Fibroblast of villous mesenchyme (primary cell): ENCODE measurements at places on chromosomes 2 and 18.

GRCh38 chr2:11212645-11213044 lies 57.4 kb downstream of the SLC66A3 start:
- DNase-seq = no peak

DNA sequence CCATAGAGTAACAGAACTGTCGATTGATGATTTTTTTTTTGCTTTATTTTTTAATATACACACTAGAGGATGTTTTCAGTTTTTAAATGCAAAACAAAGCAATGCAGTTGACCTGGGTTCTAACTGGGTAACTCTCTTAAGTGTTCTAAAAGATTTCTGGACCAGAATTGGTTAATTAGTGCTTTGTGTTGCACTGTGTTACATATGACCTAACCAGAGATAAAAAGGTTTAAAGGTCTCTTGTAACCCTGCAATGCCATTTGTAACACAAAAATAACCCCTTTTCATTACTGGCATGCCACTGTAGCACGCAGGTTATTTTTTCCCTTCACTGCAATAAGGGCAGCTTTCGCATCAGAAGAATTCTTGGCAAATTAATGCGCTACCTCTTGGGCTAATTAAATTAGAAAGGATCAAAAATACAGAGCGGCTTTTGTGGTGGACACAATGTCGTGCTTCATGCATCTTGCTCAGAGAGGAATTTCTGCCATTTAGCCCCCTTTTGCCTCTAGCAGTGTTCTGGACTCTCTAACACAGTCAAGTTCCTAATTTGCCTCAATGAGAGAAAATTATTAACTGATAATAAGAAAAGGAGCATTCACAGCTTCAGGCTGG lies 250.8 kb upstream of the ZEB2 start:
- no peak for DNase-seq

GRCh38 chr2:105432749-105433148 lies 33.9 kb upstream of the FHL2 start:
- peak; percentile 86 for DNase-seq

DNA sequence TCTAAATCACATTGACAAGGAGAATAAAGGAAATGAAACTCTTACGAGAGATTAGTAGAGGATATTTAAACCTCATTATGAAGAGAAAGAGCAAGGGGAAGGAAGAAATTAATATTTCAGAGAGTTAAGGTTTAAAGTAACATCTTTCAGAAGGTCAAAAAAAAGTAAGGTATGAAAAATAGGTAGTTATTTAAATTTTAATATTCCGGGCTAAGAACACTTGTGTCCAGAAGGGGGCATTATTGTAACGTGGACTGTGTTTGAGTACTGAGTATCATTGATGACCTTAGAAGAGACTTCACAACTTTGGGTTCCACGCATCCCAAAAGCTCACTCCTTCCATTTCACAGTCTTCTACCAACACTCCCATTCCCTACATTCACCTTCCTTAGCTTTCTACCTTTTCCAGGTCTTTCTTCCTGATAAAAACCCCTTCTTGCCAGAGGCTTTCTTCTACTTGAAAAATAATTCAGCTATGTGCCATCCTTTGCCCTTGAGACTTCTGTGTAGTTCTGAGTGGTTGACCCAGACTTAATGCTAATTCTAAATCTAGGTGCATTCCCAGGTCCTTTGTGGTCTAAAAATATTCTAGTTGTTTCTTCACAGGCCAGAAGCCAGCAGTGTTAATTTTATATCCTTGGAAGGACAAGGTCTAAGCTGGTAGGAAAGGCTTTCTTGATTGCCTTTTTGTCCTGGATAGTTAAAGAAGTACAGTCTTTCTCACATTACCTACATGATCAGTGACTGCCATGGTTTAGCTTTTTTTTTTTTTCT lies 16.5 kb downstream of the DYNC1I2 start:
- DNase-seq = peak; percentile 57

DNA sequence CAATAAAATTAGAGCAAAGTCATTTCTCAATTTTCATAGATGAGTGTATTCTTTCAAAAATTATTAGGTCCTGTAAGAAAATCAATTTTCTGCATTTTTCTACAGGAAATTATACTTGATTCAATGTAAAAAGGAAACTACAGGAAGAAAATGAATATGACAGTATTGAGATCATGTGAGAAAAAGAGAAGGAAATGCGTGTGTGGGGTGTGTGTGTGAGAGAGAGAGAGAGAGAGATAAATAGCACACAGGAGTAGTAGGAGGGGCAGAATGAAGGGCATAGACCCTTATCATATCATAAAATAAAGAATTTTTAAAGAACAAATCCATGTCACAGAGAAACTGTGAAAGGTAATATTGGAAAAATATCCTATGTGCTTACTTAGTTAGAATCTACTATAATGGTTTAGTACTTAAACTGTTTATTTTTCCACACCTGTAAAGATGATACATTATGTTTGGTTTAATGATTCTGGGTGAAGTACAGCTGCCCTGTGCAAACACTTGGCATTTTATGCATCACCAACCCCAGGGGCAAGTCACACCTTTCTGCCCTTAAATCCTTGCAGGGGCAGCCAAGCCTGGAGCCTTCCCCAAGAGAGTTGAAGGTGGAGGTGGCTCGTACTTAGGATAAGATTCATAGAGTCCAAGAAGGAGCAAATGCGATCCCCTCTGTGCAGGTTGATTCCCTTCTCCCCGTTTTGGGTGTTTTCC lies 276.4 kb downstream of the TGIF1 start:
- no peak for DNase-seq

- peak; percentile 48 for DNase-seq
Measured at GRCh38 chr18:10850840-10851239, 298.5 kb downstream of the PIEZO2 start.

DNA sequence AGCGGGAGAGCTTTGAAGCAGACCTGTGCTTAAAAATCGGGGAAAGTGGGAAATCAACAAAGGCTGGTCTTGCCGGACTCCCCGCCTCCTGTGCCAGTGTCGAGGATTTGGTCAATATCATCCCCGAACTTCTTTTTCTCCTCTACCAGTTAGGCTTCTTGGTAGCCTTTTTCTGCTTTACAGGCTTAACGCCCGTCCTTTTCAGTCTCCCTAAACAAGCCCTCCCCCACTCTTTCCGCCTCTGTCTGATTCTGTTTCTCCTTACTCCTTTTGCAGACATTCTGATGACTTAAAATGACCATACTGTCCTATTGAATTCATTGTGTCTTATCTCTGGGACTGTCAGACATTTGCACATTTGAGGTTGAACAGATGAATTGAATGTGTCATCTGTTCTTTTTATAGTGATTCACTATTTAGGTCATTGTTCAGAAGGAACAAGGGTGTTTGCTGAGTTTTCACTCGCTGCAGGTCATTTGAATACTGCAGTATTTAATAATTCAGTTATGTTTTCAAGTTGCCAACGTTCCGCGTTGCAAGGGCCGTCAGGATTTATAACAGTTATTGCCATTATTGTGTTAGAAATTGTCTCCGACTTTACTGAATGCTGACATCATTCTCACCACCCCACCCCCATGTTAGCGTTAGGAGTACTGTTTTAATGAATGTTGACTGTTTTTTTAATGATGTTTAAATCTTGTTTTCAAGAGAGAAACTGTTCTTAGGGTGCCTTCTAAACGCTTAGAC lies 1.1 kb downstream of the ITGAV start:
- DNase-seq = peak; percentile 65

DNA sequence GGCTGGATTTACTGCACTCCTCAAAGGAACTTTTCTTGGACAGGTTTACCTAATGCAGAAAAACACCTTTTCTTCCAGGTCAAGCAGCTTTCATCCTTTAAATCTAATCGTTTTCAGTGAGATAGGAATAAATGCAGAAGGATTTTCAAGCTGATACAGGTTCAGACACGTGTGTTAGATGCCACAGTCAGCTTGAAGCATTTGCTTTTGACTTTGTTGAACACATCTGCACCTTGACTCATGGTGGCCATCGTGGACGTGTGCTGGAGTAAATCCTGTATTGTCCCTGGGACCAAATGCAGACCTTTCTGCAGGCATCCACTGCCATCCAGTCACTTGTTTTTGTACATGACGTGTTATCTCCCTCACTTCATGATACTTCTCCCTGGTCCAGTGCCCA lies 61.9 kb downstream of the KLHL29 start:
- no peak for DNase-seq

DNA sequence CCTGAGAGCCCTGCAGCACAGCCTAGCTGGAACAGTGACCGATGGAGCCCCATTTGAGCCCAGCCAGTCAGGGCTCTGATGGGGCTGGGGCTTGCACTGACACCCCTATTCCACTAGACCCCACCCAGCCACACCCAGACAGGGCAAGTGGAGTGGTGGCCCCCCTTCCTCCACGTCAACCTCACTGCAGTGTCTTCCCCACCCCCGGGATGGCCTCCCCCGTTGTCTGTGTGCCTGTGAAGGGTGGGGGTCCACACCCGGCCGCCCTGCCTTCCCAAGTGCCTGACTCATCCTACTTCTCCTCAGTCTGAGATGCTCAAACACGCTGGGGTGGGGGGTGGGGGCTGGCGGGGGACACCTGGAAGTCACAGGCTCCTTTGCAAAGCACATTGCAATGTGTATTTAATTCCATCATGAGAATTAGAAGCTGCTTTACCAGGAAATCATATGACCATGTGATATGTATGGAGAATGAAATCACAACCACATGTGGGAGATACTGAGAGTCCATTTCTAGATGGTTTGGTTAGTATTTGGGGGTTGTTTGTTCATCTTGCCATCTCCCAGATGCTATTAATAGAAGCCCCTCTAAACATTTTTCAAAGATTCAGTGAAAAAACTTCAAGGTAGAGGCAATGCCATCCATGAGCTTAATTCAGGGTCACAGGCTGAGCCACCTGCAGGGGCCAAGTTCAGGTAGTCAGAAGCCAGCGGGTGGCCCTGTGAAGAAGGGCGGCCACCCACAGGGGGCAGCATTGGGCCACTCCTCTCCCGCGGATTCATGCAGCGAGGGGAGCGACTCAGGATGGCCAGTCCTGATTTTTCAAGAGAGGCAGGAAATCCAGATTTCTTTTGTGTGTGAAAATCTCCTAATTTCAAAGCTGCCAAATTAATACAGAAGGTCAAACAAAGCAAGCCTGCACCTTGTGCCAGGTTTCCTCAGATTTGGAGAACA lies 22.7 kb upstream of the GMPPA start:
- peak; percentile 56 for DNase-seq

DNA sequence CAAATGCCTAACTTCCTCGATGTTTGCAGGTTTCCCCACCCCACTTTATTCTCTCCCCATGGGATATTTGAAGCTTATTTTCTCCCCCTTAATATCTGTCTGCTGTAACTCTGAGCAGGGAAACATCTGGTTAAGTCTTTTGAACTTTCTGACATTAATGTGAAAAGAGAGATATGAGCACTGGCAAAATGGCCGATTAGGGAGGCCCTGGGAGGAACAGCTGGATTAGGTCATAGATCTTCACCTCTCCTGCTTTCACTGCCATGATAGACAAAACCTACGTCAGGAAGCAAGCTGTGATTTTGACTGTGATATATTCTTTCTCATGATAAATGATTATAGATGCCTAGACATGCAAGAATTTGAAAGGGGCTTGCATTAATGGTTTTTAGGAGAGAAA lies 43.6 kb downstream of the LYPD6B start:
- peak; percentile 47 for DNase-seq

DNA sequence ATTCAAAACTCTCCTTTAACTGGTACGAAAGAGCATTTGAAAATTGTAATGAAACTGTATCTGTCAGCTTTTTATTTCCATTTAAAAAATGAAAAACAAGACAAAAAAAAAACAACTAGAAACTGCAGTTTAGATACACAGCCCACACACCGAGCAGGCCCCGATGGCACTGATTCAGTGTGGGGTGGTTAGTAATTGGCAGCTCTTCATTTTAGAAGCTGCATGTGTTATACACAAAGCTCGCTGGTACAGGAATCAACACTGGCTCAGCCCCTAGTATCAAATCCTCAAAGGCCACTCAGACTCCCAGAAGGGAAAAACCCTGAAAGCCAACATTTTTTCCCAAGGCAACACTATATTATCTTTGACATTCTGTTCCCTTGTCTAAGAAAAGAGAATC lies 30.5 kb upstream of the RMDN2 start:
- no peak for DNase-seq

DNA sequence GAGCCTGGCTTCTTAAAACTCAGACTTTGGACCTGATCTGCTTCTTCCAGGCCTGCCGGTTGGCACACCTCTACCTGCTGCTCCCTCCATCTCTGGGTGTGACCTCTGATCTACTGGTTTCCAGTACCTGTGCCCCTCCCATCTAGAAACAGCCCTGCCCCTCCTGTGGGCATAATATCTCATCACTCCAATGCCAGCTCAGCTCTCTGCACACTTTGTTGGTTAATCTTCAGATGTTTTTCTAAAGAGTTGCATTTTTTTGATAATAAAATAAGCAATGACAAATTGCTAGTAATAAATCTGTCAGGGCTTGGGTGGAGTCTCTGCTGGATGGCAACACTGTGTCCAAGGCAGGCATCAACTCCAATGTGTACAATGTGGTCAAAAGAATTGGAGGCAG lies 89.6 kb upstream of the PPP1CB start:
- DNase-seq = no peak

DNA sequence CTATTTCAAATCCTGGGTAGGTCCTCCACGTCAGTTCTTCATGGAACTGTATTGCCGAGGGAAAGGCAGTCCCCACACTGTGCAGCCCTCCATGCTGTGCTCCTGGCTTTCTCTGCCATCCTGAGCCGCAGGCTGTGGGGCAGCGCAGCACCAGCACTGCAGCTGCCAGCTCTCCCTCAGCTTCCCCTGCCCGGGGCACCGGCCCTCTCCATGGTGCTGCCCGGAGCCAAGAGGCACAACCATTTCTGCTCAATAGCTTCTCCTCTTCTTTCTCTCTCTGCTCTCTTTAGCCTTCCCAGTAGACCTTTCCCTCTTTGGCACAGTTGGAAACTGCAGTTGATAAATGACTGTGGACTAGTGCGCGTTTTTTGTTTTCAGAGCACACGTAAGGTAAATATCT lies 12.1 kb downstream of the ANKRD23 start:
- DNase-seq = no peak
